Bronchial smooth muscle cell (primary cell): ENCODE measurements at places on chromosomes 3 and 15. TPM values are rescaled to one million over a fixed set of nuclear protein-coding genes. Genes with fewer than 3 reads are reported as not detected.

TMEM158 gene
- total RNA-seq: 10.2 and 19.7 TPM in 2 replicates

PLAAT1 gene
- not detected in 2 replicates for total RNA-seq

SCAANT1 gene
- not detected in 2 replicates for total RNA-seq

SIDT1 gene
- not detected in 2 replicates for total RNA-seq

CCDC9B gene
- 6.0 and 18.8 TPM in 2 replicates for total RNA-seq

GRK7 gene
- not detected in 2 replicates for total RNA-seq

IL5RA gene
- under 0.01 TPM in 1 of 2 replicates, not detected in the other for total RNA-seq

CILP gene
- 0.79 and 2.9 TPM in 2 replicates for total RNA-seq

SOX14 gene
- not detected in 2 replicates for total RNA-seq
